ENCODE measurements at places on chromosomes 7 and 10.

DNA sequence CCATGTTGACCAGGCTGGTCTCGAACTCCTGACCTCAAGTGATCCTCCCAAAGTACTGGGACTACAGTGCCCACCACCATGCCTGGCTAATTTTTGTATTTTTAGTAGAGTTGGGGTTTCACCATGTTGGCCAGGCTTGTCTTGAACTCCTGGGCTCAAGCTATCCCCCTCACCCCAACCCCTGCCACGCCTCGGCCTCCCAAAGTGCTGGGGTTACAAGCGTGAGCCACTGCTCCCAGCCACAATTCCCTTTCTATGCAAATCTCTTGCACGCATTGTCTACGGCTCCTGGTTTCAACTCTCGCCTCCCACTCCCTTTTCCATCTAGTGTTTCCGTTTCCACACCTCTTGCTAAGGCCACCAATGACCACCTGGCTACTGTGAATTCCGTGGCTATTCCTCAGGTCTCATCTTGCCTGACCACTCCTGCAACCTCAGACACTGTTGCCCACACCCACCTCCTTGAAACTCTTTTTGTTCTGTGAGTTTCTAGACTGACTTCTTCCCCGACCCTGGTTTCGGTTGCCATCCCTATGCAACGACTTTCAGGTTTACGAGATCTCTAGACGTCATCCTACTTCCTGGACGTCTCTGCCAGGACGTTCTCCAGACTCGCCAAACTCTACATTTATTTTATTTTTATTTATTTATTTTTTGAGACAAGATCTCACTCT, 3.4 kb downstream of the CLDN3 start:
- DNase-seq = no peak

DNA sequence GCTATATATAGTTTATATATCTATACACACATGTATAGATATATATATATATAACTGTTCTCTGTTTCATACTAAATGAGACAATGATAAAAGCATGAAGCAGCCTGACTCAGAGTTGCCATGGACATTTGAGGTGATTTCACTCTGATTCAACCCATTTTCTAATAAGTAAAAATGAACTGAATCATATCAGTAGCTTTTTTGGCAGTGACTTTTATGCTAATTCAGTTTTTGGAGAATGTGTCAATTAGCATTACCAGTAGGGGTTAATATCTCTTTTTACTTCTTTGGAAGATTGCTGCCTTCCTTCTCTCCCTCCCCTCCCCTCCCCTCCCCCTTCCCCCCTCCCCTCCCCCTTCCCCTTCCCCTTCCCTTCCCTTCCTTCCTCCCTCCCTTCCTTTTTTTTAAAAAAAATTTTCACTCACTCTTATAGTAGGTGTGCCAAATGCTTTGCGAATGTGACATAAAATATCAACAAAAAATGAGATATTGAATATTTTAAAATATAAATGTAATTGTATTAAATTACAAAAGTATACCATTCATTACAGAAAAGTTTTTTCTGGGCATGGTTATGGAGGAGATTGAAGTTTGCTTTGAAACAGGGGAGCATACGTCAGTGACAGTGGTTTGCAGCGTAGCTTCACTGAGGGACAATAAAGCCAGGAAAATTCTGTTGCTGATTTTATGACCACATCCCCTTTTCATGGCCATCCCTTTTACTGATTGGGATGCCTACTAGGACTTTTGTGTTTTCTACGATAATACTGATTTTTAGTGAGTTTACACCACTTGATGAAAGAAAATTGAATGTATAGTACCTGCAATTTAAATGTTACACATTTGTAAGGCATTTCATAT, 64.0 kb upstream of the KLF6 start:
- no peak for DNase-seq

DNA sequence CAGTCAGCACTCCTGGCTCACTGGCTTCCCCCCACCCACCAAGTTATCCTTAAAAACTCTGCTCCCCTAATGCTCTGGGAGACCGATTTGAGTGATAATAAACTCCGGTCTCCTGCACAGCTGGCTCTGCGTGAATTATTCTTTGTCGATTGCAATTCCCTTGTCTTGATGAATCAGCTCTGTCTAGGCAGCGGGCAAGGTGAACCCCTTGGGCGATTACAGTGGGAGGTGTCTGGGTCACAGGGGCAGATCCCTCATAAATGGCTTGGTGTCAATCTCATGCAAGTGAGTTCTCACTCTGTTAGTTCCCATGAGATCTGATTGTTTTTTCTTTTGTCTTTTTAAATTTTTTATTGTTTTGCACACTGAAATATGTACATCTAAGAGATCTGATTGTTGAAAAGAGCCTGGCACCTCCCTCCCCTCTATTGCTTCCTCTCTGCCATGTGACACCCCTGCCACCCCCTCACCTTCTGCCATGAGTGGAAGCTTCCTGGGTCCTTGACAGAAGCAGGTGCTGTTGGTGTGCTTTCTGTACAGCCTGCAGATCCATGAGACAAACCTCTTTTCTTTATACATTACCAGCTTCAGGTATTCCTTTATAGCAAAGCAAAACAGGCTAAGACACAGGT, 20.5 kb downstream of the OTUD1 start:
- no peak for DNase-seq

GRCh38 chr7:150383710-150384397, 4.7 kb downstream of the ZNF775 start:
- no peak for DNase-seq

DNA sequence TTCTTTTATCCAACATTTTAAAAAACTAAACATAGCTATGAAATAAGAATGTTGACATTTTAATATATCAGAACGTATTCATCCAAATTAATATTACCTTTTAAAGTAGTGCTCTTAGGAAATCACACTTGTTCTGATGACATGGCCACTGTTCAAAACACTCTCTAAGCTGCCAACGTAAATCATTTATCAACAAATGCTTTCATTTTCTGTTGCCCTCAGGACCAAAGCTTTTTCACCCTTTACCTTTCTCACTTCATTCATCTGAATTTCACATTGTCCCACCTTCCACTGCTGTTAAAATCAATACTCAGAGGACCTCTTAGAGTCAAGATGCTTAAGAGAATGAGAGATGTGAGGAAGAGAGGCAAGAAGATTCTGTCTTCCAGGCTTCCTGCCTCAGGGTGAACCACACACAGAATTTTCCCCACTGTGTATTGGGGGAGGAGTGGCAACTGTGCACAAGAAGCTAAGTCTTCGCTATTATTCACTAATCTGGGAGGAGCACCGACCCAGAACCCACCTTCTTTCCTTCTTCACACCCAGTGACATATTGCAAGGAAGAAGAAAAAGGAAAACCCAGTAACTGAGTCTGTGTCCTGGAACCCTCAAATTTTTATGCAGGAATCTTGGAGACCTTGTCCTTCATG, 21.0 kb downstream of the HIBADH start:
- no peak for DNase-seq

GRCh38 chr7:34136698-34137097, 231.4 kb downstream of the BMPER start:
- DNase-seq = no peak

- DNase-seq = no peak
These were observed 394.4 kb upstream of the SEMA3A start for GRCh38 chr7:84589012-84589411.

DNA sequence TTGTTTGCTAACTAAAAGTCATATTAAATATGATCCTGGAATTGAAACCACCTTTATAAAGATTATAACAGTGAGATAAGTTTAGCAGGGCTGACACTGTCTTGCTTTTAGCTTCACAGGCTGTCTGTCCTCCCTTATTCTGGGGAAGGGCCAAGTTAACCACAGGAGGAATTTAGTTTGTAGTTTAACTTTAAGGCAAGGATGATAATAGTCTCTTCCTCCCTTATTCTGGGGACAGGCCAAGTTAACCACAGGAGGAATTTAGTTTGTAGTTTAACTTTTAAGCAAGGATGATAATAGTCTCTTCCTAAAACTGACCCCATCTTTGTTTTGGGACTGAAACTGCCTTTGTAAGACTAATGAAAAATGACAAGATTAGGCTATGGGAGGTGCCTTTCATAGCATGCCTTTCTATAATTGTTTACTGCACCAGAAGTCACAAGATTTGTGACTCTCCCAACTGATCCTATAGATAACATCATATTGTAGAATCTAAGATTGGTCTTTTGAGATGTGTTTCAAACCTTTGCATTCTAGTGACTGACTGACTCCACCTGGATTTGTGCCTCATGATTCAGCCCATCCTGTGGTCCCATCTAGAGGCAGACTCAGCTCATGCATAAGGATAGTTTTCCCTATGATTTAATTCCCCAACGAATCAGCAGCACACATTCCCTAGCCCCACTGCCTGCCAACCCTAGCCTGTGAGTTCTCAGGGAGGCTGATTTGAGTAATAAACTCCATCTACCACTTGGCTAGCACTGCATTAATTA, 212.0 kb downstream of the MAGI2 start:
- no peak for DNase-seq

Data from HL-60 (cell line).